ENCODE measurements at places on chromosomes 16 and 17.

DNA sequence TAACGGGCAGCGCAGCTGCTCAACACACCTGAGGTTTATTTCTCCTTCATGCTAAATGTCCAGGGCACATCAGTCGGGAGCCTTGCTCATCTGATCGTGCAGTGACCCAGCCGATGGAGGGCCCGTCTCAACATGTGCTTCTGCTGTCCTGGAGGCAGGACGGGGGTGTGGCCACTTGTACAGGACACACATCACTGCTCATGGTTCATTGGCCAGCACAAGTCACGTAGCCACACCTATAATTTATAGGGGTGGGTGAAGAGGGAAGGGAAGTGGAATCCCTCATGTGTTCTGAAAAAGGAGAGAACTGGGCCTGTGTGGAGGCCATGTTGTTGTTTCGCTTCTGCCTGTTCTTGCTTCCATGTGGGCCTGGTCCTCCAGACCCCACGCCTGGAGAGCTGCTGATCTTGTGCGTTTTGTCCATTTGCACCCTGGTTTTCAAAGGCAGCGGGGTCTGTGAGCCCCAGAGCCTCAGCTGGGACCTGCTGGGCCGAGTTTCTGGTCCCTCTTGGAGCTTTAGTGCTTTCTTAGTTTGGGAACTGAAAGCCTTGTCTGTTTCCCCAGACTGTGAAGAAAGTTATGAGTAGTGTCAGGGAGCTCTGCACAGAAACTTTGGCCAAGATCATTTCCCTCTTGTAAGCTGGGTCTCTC is 60.5 kb downstream of the CMIP start:
- DNase-seq = peak; percentile 64

DNA sequence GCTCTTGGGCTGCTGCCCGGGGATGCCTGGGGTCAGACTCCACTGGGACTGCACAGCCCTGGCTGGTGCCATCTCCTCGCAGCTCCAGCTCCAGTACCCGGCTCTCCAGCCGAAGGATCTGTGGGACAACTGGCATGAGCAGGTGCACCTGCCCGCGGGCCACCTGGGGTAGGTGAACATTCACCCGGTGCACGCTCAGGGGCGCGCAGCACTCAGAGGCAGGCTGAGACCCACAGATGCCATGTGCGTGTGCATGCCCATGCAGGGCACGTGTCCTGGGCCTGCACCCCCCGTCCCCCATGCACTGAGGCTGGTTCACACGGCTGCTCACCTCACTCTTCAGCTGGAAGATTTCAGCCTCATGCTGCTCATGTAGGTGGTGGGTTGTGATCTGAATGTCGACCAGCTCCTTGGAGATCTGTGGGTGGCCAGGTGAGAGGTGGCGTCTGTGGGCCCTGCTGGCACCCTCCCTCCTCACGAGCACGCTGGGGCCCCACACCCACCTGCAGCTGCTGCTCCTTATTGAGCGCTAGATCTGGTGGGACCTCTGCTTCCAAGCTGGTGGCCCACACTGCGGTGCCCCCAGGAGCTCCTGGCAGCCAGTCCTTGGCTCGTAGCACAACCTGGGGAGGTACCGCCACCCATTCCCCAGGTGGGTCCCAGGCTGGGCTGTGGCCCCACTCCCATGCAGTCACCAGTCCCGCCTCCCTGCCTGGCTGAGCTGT is 618 bp downstream of the CCDC78 start:
- DNase-seq = no peak

GRCh38 chr16:22031483-22032083 is 23.7 kb downstream of the MOSMO start:
- no peak for DNase-seq

DNA sequence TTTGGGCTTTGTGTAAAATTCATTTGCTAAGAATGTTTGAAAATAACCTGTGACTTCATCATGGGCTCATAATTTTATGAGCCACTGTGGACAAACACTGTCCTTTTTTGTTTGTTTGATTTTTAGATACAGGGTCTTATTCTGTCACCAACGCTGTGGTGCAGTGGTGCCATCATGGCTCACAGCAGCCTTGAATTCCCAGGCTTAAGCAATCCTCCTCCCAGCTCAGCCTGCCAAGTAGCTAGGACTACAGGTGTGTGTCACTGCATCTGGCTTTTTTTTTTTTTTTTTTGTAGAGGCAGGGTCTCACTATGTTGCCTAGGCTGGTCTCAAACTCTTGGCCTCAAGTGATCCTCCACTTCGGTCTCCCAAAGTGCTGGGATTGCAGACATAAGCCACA is 8.3 kb downstream of the TEX2 start:
- DNase-seq = no peak

- no peak for DNase-seq
Observed at GRCh38 chr17:9258115-9259015, 237.1 kb downstream of the NTN1 start.
